ENCODE measurements at places on chromosomes 3 and 15.

DNA sequence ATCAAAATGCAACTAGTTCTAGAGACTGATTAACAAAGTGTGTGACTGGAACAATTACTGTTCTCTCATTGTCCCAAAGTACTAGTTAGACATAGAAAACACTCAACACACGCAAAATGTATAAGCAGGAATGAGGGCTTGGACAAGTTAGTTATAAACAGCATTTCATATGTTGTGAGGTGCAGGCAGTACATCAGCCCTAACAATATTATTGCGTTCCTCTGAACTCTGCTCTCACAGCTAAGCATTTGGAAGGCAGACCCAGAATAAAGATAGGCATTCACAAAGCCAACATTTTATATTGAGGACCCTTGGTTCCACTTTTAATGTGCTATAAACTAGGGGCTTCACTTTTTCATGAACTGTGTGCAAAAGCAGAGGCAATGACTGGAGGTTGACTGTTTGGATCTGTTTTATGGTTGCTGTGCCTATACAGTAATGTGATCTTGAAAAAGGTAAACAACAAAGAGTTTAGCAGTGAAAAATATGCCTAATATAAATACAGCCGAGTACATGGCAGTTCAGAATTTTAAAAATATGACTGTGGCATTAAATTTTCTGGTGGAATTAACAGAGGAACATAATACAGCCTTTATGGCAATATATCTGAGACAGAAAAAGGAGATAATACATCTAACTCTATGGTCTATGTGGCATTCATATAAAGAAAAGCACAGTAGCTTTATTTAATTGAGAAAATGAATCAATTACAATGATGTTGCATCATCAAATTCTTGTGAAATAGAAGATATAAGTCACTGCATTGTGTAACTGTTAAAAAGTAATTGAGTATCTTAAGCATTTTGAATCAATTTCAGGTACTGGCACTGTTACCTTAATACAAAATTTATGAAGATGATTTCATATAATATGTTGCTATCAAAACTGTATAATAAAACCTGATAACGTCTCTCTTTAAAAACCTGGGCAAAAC, 80.0 kb upstream of the SKOR1 start:
- no peak for DNase-seq

DNA sequence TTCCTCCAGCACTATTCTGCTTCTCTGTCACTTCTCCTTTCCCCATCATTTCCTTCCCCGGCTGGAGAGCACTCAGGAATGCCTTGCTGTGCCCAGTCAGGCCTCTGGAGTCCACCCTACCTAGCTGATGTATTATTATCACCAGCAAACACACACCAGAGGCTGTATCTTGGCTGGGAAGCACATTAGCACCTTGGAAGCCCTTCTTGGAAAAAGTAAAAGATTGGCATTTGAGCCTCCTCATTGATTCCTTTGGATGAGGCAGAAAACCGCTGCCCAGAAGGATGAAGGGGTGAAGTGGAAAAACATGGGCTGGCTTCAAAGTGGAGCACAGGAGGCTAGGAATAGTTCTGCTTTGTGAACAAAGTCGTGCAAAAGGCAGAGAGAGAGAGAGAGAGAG, 244.3 kb downstream of the RPLP1 start:
- no peak for DNase-seq

GRCh38 chr3:5489536-5489935, 302.0 kb downstream of the EDEM1 start:
- DNase-seq: no peak

- no peak for DNase-seq
Measured at GRCh38 chr3:184460276-184460675, 80.4 kb downstream of the CHRD start.

GRCh38 chr3:40019376-40019775, 210.0 kb downstream of the MYRIP start:
- DNase-seq: no peak

DNA sequence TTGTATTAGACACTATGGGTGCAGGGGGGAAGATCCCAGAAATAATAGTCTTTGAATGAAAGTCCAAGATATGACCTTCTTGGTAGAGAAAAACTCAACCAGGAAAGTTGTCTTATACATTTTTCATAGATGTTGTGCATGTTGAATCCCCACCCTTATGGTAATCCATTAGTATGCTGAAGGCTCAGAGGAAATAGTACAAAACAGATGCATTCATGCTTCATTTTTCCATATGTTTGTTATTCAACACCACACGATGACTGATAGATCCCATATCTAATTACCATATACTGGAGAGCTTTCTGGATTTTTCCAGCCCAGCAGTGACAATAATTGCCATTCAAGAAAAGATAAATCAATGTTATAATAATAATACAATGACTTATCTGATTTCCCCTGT, 487.4 kb downstream of the FGF12 start:
- DNase-seq: no peak

GRCh38 chr3:124282751-124283651, 291.1 kb upstream of the ROPN1 start:
- DNase-seq: no peak

GRCh38 chr15:85607141-85607806, 187.5 kb downstream of the KLHL25 start:
- DNase-seq: no peak

DNA sequence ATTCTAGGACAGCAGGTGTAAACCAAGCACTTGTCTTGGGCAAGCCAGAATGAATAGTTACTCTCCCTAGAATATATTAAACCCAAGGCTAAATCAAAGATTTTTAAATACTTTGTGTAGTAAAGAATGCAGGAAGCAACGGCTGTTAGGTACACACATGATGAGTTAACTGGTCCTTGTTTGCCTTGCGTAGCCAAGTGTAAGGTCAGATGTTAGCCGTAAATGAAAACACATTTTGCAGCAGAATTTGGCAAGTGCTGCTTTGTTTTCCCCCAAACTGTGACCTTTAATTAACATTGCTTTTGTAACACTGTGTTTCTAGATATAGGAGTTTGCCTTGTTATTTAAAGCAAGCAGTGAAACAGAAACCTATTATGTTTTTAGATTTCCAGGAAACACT, 368.7 kb downstream of the IL5RA start:
- DNase-seq: no peak

DNA sequence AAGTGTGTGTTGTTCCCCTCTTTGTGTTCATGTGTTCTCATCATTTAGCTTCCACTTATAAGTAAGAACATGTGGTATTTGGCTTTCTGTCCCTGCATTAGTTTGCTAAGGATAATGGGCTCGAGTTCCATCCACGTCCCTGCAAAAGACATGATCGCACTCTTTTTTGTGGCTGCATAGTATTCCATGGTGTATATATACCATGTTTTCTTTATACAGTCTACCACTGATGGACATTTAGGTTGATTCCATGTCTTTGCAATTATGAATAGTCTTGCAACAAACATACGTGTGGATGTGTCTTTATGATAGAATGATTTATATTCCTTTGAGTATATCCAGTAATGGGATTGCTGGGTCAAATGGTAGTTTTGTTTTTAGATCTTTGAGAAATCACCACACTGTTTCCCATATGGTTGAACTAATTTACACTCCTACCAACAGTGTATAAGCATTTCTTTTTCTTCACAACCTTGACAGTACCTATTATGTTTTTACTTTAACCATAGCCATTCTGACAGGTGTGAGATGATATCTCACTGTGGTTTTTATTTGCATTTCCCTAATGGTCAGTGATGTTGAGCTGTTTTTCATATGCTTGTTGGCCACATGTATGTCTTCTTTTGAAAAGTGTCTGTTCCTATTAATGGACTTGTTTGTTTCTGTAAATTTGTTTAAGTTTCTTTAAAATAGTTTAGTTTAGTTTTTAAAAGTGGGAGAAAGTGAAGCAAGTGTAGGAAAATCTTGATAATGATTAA, 21.9 kb upstream of the SLC30A4 start:
- DNase-seq: no peak

DNA sequence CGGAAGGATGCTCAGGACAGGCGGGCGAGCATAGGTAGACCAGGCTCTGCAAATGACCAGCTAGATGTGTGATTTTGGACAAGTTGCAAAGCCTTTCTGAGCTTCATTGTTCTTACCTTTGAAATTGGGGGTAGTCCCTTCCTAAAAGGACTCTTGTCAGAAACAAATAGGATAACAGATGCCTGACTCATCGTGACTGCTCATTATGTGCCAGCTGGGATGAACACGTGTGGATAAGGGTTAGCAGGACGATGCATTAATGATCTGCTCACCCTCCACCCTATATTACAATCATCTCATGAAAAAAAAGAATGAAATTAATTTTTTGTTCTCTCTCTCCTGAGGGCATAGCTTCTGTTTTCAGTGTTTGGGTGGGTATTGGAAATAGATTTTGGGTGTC, 223.4 kb downstream of the NR2F2 start:
- DNase-seq: no peak
